Thoracic aorta (tissue), 2 donors: ENCODE measurements at places on chromosomes 2 and 18. TPM values are rescaled to one million over a fixed set of nuclear protein-coding genes. Genes with fewer than 3 reads are reported as not detected.

The POTEJ gene
- not detected for total RNA-seq

The RPRD1A gene
- total RNA-seq, result 64.9 TPM

The HOXD10 gene
- total RNA-seq, result not detected

The FAM237A gene
- total RNA-seq, result not detected

The EMILIN1 gene
- total RNA-seq, result 231 TPM

The ARHGAP15 gene
- total RNA-seq, result 11.0 TPM

The BMP10 gene
- not detected for total RNA-seq

The DPP10 gene
- not detected for total RNA-seq

The FAM161A gene
- 13.8 TPM for total RNA-seq

The M1AP gene
- not detected for total RNA-seq

The CD302 gene
- 110 TPM for total RNA-seq

The LYPD6 gene
- 0.27 TPM for total RNA-seq

The NEU2 gene
- not detected for total RNA-seq

The LYG2 gene
- not detected for total RNA-seq

The OXER1 gene
- total RNA-seq, result 4.6 TPM

The TEX44 gene
- not detected for total RNA-seq

The HTRA2 gene
- 35.6 TPM for total RNA-seq

The MAP2 gene
- 68.8 TPM for total RNA-seq

The B3GNT7 gene
- total RNA-seq, result 17.5 TPM

The ANKRD30B gene
- not detected for total RNA-seq

The LCT gene
- total RNA-seq, result not detected

The VIT gene
- total RNA-seq, result 31.4 TPM

The TMEM169 gene
- total RNA-seq, result not detected

The NTSR2 gene
- total RNA-seq, result not detected

The ASTL gene
- total RNA-seq, result not detected

The SERPINB12 gene
- not detected for total RNA-seq

The NFATC1 gene
- total RNA-seq, result 27.6 TPM
